ENCODE measurements at places on chromosomes 12 and 14. TPM values are rescaled to one million over a fixed set of nuclear protein-coding genes. Genes with fewer than 3 reads are reported as not detected.

Gene OR4K1
- total RNA-seq: not detected

Gene AQP6
- total RNA-seq: not detected

Gene HRK
- not detected for total RNA-seq

Gene UBR7
- total RNA-seq: 33.8 TPM

Gene KRT6A
- total RNA-seq: not detected

Gene OASL
- total RNA-seq: 7.7 TPM

Gene BTG1
- total RNA-seq: 18.1 TPM

Gene CIROP
- total RNA-seq: not detected

Gene ALX1
- total RNA-seq: not detected

Gene AHNAK2
- total RNA-seq: 65.5 TPM

Gene HELB
- 0.64 TPM for total RNA-seq

Gene SLC25A21
- total RNA-seq: 0.84 TPM

Gene FZD10
- not detected for total RNA-seq

Gene DTX1
- total RNA-seq: not detected

Gene IQSEC3
- total RNA-seq: not detected

Gene GOLGA3
- total RNA-seq: 67.8 TPM

Gene TAS2R43
- not detected for total RNA-seq

Gene KRT85
- not detected for total RNA-seq
